Activated naive CD4-positive, alpha-beta T cell (primary cell): ENCODE measurements at places on chromosomes 5 and 9.

DNA sequence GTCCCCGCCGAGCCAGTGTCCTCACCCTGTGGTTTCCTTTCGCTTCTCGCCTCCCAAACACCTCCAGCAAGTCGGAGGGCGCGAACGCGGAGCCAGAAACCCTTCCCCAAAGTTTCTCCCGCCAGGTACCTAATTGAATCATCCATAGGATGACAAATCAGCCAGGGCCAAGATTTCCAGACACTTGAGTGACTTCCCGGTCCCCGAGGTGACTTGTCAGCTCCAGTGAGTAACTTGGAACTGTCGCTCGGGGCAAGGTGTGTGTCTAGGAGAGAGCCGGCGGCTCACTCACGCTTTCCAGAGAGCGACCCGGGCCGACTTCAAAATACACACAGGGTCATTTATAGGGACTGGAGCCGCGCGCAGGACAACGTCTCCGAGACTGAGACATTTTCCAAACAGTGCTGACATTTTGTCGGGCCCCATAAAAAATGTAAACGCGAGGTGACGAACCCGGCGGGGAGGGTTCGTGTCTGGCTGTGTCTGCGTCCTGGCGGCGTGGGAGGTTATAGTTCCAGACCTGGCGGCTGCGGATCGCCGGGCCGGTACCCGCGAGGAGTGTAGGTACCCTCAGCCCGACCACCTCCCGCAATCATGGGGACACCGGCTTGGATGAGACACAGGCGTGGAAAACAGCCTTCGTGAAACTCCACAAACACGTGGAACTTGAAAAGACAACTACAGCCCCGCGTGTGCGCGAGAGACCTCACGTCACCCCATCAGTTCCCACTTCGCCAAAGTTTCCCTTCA, 1.4 kb downstream of the GLIS3 start:
- DNase-seq, result no peak

DNA sequence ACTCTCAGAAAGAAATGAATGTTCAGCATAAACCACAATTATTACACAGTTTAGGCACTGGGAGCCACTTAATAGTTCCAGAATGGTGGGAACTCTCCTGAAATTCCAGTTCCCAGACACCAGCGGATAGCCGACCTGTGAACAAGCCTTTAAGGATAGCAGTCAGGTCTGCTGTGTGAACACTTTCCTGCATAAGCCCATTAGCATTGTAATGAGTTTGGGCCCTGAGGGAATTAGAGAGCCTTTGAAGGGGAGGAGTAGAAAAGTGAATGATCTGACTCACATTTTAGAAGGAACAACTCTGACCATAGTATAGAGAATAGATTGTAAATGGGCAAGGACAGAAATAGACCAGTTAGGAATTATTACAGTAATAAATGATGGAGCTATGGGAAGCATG, 189.1 kb downstream of the ADGRV1 start:
- no peak for DNase-seq

- DNase-seq, result no peak
Observed at GRCh38 chr5:952597-953271, 55.9 kb upstream of the NKD2 start.

GRCh38 chr5:139848508-139849100, 53.0 kb downstream of the PSD2 start:
- DNase-seq, result no peak

DNA sequence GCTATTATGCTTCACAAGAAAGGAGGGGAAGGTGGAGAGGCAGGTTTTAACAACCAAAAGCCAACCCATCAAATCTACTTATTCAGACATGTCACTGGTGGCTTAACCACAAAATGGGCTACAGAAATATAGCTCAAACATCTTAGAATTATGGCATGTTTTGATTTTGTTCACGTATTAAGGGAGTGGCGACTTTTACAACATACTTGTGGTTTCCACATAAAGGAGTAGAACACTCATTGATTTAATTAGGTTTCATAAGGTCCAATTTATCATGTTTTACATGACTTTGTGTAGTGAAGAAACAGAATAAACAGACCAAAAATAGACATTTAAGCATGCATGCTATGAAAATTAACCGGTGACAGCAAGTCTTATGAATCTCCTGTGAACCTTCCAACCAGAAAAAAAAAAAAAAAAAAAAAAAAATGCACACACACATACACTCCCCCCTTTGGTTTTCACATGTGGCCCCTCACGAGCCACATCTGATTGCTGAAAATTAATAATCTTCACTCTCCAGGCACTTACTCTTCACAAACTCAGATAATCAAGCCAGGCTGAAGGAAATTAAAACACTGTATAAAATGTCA, 5.4 kb downstream of the ZNF608 start:
- DNase-seq, result no peak

DNA sequence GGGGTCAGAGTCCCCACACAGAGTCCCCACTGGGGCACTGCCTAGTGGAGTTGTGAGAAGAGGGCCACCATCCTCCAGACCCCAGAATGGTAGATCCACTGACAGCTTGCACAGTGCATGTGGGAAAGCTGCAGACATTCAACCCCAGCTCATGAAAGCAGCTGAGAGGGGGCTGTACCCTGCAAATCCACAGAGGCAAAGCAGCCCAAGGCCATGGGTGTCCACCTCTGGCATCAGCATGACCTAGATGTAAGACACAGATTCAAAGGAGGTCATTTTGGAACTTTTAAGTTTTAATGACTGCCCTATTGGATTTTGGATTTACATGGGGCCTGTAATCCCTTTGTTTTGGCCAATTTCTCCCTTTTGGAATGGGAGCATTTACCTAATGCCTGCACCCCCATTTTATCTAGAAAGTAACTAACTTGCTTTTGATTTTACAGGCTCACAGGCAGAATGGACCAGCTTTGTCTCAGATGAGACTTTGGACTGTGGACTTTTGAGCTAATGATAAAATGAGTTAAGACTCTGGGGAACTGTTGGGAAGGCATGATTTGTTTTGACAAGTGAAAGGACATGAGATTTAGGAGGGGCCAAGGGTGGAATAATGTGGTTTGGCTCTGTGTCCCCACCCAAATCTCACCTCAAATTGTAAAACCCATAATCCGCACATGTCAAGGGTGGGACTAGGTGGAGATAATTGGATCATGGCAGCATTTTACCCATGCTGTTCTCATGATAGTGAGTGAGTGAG, 56.3 kb upstream of the ITGA1 start:
- DNase-seq, result no peak

- no peak for DNase-seq
Observed at GRCh38 chr5:98880151-98880550, 48.7 kb downstream of the CHD1 start.

- DNase-seq, result no peak
Observed at GRCh38 chr5:88860501-88860900, 22.5 kb downstream of the MEF2C start.

- no peak for DNase-seq
Observed at GRCh38 chr5:104533498-104533897, 970.9 kb upstream of the NUDT12 start.

- DNase-seq, result no peak
Observed at GRCh38 chr9:1510712-1511111, 460.6 kb downstream of the DMRT2 start.
